ENCODE measurements at places on chromosomes 6 and 20.

DNA sequence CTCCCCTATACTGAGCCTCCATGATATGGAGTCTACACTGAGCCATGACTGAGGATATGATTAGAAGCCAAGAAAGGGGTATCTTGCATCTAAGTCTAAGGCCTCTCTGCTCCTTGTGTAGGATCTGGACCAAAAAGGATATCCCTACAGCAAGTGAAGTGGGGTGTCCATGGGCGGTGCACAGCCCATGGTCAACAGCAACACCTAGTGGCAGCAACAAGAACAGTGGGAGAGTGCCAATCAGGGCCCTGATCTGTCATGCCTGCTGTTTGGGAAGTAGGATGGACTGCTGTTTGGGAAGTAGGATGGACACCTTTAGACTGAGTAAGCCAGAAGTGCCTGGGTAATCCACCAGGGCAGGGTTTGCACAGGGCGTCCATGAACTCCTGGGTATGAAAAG lies 22.4 kb downstream of the PTGIS start:
- DNase-seq = no peak

- DNase-seq = no peak
Measured at GRCh38 chr6:85126485-85127167, 323.3 kb upstream of the NT5E start.

DNA sequence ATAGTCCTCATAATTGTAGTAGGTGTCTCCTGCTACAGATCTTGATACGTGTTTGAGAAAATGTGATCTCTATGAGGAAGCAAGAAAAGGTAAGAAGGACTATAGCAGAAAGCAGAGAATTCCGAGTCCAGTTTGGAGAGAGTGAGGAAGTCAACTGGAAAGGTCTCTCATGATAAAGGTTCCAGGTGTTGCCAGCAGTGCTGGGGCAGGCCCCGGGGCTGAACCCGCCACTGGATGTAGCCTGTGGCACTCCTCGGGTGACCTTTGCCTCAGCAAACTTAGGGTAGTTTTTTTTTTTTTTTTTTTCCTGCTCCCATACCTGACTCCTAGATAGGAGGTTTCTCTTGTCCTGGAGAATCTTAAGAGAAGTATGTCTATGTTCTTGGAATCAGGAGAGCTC lies 62.8 kb downstream of the FAM120B start:
- no peak for DNase-seq

GRCh38 chr6:18100296-18100695 lies 22.2 kb downstream of the NHLRC1 start:
- DNase-seq = no peak

GRCh38 chr6:154380741-154381140 lies 24.1 kb upstream of the IPCEF1 start:
- no peak for DNase-seq

DNA sequence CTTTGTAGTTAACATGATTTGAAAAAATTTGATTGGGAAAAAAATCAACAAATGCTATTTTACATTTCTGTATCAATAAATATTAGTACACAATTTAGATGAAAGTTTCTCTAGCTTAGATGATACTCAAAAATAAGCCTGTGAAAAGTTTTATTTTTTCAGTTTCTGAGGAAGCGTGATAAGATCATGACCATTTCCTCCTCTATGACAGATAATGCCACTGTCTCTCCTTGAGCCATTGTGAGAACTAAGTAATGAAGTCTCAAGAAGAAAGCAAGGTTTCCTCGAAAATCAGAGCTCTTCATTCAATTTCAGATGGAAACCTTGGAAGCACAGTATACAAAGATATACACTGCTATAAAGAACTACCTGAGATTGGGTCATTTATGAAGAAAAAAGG lies 395.0 kb downstream of the HDGFL1 start:
- DNase-seq = no peak

- no peak for DNase-seq
Measured at GRCh38 chr6:129908356-129908755, 47.2 kb upstream of the TMEM244 start.

GRCh38 chr6:132410830-132411229 lies 9.6 kb upstream of the MOXD1 start:
- no peak for DNase-seq

DNA sequence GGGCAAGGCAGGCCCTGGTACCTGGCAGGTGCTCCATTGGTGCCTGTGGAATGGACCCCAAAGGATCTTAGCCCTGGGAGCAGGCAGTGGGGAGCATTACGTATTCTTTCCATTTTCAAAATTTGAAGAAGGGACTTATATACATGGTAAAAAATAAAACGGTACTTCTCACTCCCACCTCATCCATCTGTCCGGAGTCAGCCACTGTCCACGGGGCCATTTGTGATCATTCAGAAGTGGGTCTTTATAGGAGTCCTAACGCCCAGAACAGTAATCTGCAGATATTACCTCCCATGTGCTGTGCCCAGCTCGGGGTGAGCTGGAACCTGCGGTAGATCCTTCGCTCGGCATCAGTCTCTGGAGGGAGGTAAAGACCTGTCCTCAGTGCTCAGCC lies 110.4 kb downstream of the SYCP2 start:
- no peak for DNase-seq

DNA sequence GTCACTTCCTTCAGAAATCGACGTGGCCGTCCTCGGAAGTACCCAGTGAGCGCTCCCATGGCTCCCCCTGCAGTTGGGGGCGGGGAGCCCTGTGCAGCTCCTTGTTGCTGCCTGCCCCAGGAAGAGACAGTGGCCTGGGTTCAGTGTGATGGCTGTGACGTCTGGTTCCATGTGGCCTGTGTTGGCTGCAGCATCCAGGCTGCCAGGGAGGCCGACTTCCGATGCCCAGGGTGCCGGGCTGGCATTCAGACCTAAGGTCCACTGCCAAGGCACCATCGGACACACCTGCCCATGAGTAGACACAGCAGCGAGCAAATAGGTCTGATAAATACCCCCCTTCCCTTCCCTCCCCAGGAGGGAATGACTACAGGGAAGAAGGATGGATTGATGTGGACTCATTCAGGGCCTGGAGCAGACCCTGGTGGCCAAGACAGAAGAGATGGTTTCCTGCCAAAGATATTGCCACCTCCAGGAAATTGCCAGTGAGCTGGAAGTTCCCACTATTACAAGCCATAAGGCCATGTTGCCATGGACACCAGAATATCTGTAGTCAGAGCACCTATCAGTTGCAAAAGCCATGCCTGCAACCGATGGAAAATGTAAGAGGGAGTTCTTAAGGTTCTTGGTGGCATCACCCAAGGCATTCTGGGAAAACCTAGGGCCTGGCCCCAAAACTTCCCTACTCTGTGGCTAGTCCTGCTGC lies 4.2 kb downstream of the TCF19 start:
- DNase-seq = no peak

DNA sequence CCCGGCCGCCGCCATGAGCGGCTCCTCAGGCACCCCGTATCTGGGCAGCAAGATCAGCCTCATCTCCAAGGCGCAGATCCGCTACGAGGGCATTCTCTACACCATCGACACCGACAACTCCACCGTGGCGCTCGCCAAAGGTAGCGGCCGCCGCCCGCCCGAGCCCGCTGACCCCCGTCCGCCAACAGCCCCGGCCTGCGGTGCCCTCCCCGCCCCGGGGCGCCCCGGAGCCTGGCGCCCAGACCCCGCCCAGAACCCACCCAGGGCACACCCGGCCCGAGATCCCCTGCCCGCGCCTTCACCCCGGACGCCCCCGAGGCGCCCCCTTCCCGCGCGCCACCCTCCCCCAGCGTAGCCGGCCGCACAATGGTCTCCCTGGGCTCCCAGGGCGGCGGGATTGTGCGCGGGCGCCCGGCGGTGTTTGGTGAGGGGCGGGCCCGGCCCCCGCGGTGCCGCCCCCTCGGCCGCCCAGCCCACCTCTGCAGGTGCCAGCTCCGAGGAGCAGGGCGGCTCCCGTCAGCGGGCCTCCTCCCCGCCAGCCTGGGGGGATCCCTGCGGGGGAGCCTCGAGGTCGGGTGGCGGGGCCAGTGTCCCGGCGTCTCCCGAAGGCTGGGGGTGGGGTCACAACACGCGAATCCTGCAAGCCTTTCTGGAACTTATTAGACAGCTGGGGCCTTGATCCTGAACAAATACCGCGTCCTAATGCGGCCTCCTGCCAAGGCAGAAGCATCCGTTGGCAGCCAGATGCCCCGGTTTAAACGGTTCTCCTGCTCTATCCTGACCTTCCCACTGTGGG lies 577 bp downstream of the LSM14B start:
- no peak for DNase-seq

DNA sequence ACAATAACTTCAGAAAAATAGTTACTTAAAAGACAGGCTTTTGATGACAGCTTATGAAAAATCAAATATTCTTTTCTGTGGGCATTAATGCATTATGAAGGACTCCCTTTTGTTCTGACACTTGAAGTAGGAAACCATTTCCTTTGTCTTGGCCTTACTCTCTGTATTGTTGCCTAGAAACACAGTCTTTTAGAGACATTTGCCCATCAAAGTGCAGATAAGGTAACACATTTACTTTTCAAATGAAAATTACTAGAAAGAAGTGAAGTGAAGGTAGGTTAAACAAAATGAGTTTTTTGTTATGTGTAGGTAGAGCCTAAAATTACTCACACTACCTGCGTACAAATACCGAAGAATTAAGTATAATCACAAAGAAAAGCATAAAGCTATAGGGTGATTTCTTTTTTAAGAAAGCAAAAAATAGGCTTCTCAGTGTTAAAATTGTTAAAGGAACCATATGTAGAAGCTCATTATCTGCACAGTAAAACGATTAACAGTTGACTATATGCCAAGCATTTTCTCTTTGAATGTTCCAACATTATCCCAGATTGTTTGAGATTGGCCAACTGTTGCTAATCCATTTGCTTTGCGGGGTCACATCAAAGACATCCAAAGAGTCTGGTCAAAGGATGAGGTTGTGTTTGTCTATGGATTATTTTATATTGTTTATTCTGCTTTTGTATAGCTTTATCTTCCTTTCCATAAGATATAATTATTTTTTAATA lies 542.0 kb upstream of the RNF217 start:
- DNase-seq = no peak

- no peak for DNase-seq
Measured at GRCh38 chr6:166633732-166634535, 6.9 kb upstream of the RPS6KA2 start.

DNA sequence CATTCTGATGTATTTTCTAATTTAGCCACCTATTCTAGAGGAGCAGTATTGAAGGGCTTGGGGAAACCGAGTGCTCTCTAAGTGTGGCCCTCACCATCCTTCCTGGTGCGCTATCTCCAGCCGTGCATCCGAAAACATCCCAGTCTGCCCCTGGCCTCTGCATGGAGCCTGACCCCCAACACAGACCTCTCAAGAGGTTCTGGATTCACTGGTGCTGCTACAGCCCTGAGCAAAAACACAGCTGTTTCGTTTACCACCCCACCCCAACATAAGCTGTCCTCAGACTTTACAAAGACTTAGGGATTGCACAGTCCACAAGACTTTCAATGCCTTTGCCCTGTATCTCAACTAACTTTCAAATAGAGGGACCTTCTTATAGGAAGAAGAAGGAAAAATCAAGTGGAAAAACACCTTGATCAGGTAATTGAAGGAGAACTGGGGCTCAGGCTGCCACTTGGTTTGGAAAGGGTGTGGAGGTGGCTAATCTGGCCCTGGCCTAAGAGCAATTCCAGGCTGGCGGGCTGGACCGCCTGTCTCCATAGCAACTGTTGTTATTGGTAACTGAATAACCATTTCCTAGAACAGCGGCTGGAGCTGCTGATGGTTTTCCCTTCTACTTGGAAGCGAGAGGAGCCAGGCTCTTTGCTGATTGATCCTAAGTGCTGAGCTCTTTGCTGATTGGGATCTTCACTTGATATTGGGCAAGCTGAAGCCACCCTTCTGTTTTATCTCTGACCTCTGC lies 90.2 kb upstream of the TOX2 start:
- no peak for DNase-seq

GRCh38 chr6:140001005-140001404 lies 626.6 kb upstream of the CITED2 start:
- no peak for DNase-seq

DNA sequence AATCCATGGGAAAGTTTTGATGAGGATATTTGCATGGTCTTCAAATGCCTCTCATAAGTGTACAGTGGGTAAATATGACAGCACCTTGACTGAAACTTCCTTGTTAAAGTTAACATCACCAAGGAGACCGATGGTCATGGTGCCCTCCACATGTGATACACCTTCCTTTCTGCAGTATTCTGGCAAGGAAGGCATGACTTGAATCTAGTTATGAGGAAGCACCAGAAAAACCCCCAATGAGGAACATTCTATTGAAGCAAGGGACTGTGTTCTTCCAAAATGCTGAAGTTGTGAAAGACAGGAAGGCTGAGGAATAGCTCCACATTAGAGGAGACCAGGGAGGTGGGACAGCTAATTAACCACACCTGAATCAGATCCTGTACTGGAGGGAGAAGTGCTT lies 118.3 kb downstream of the SLC24A3 start:
- DNase-seq = no peak

DNA sequence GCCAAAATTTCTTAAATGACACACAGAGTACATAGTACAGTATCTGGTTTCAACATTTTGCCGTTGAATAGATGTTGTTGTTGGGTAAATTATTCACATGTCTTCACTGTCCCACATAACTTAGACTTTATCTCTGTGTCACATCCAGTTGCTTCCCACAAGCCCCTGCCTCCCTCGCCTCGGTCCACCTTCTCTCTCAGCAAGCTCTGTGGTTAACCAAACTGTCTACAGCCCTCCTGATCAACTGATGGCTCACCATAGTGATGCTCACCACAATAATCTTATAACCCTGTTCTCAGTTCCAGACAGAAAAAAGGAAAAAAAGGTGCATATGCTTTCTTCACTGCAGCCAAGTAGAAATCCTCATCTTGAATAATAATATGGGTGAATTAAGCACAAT lies 23.0 kb downstream of the IL17F start:
- DNase-seq = no peak

- DNase-seq = peak; percentile 6
Measured at GRCh38 chr6:1770968-1771723, 161.4 kb downstream of the FOXC1 start.

- no peak for DNase-seq
Measured at GRCh38 chr6:149160943-149161342, 156.6 kb upstream of the TAB2 start.

DNA sequence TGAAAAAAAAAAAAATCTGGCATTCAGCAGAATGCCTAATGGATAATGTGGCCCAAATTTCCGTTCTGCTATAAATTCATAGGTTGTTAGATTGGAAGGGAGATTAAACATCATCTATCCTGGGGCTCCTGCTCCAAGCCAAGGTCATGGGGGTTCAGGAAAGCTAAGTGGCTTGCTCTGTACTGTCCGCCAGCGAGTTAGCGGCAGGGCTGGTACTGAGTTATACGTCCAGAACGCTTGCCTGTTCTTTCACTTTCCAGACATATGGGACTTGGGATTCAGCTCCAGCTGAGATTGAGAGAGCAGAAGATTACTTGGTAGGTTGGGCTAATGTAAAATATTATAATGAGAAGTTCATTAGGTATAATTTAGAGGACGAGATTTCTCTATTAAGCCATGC lies 858 bp downstream of the RWDD1 start:
- no peak for DNase-seq

- no peak for DNase-seq
Measured at GRCh38 chr6:80319196-80319595, 212.7 kb downstream of the BCKDHB start.
